Activated CD8-positive, alpha-beta memory T cell treated with anti-CD3 and anti-CD28 coated beads, Interleukin-2, amount 10 ng/mL, durations not matched to agents 7 days and 5 days (primary cell): ENCODE measurements at places on chromosomes 4 and X.

GRCh38 chr4:182914357-182914756 lies 2.8 kb downstream of the DCTD start:
- DNase-seq: no peak

DNA sequence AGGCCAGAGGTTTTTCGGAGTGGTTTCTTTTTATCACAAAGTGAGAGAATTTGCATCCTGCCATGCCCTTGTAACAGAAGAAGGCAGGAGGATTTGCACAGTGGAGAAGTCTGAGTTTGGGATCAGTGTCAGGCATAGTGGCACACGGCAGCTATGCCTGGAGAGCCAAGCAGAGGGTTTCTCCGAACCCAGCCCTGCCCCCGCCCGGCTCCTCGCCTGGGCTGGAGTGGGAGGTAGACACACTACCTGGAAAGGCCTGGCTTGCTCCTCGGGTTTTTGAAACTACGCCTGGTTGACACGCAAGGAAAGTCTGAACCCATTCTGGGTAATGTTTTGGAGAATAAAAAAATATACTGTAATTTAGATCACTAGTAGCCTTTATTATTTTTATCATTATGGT lies 1653.6 kb upstream of the TENM3 start:
- DNase-seq: no peak

DNA sequence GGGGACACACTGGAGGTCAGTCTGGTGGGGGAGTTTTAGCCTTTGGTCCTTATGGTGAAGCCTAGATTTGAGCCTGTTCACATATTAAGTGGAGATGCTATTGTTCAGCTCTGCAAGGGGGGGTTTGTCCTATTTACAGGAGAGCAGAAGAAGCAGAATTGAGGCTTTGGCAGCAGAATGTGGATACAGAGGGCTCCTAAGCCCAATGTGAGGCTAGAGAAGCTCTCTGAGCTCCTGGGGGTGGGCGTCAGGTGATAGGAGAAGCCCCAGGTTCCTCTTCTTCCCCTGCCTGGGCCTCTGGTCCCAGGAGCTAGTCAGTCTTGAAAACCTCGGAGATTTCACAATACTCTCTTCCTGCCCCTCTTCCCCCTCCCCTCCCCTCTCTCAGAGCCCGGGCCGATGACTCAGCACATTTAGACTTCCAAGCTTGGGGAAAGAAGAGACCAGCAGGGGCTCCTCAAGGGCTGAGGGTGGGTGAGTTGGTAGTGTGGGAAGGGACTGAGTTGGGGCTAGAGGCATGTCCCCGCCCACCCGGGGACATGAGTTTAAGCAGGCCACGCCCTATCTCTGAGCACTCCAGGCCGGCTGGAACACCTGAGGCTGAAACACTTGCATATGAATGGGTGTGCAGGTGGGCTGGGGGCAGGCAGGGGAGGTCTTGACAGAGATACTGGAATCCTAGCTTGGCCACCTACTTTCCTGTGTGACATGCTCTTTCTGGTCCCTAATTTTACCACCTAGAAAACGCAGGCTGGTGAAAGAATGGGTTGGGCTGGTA lies 3.4 kb downstream of the TFE3 start:
- DNase-seq: peak; percentile 55

- no peak for DNase-seq
These were observed 2045.3 kb downstream of the ARAP2 start for GRCh38 chr4:34198966-34199365.

- DNase-seq: no peak
These were observed 93.7 kb upstream of the TRPC3 start for GRCh38 chr4:122045533-122045932.
